Activated CD4-positive, alpha-beta T cell treated with anti-CD3 and anti-CD28 coated beads, Interleukin-2, amount 50 U/mL, for 4 hours (primary cell): ENCODE measurements at places on chromosomes 3 and 15.

DNA sequence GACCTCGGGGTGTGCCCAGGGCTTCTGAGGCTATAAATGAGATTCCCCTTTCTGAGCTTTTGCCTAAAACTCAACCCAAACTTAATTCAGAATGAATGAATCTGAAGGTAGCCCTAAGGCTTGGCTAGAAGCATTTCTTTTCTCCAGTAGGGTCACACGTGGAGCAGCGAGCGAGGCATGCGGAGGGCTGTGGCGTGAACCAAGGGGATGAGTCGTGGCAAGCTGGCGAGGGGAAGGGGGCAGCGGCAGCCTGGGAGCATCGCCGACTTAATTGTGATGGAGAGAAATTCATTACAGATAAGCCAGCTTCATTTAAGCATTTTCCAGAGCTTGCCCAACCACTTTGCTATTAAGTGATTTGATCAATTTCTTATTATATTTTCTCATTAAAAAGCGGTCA is 79.9 kb downstream of the CHSY1 start:
- DNase-seq: no peak

DNA sequence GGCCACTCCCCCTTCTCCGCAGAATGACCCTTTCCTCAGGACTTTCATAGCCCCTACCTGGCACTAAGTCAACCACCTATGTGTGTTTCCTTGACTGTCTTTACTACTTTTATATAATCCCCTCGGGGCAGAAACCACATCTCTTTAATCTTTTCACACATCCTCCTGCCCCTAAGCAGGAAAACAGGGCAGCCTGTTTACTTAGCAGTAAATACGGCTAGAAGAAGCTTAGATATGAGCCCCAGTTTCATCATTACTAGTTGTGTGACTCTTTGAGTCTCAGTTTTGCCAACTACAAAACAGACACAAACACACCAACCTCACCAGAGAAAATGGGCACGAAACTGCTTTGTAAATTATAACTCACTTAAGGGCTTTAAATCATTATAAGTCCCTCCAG is 98.3 kb downstream of the CYP19A1 start:
- DNase-seq: no peak

DNA sequence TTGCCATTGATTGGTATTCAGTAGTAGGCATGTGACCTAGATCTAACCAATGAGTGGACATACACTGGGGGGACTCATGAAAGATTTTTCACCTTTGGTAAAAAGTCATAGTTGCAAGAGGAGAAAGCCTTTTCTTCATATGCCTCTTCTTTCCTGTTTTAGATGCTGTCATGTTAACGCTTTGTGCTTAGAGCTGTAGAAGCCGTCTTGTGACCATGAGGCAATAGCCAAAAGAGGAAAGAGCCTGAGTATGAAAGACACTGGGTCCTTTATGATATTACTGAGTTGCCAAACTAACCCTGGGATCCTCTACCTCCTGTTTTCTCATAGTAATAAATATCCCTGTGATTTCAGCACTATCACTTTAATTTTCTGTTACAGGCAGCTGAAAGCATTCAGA is 396.0 kb downstream of the FHIT start:
- DNase-seq: no peak

GRCh38 chr3:149373235-149374125 is 4.0 kb downstream of the TM4SF1 start:
- no peak for DNase-seq

DNA sequence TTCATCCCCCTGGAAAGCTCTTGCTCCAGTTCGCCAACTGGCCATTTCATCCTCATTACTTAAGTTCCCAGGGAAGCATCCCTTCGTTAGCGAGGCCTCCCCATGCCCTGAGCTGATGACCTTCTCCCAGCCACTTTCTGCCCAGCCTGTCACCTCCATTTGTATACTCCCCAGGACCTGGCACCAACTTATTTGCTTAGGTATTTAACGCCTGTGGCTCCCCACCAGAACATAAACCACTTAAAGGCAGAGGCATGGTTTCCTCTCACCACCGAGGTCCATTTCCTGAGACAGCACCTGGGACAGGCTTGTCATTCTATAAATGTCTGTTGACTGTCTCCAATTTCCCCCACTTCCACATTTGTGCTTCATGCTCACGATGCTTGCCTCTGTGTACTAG is 189.0 kb downstream of the ZNF621 start:
- DNase-seq: no peak

DNA sequence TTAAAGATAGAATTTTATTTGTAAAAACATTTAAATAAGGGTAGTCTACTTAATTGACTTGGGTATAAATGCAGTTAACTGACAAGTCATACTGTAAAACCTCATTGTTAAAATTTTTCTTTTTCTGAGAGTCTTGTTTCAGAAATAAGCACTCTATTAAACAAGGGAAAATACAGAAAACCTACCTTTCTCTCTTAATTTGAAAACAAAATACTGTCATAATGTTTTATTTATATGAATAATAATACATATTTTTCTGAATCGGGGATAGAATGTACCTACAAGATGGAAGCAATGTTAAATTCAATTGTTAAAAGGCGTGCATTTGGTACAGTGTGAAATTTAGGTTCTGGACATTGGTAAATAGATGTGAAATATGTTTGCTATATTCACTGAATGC is 17.8 kb downstream of the ZIC1 start:
- DNase-seq: no peak

DNA sequence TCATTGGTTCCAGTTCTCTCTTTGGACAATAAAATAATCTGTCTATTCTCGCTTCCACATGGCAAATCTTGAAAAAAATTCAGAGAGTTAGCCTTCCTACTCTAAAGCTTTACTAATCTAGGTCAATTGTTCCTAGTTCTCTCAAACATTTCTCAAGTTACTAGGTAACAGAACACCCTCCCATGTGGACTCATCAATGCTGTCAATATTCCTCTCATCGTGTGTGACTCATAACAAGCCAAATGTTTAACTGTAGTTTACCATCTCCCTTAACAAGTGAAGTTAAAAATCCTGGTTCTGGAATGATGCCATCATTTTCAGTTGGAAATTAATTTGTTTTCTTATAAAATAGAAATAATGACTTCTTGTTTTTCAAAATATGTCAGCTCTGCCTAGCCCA is 438.6 kb downstream of the ROBO1 start:
- no peak for DNase-seq

DNA sequence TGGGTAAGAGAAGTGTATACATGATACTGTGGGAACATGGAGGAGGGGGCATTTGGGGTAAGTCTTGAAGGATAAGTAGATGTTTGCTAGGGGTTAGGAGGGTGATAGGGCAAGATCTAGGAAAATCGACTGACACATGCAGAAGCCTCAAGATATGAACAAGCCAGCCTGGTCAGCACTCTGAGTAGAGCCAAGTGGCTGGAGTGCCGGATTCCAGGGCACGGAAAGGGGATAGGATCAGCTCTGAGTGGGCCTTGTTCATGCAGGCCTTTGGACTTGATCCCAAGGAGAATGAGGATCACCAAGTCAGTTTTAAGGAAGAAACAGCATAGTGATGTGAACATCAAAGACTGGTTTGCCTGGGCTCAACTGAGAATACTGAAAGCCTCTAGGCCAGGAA is 24.3 kb upstream of the MANF start:
- DNase-seq: no peak

DNA sequence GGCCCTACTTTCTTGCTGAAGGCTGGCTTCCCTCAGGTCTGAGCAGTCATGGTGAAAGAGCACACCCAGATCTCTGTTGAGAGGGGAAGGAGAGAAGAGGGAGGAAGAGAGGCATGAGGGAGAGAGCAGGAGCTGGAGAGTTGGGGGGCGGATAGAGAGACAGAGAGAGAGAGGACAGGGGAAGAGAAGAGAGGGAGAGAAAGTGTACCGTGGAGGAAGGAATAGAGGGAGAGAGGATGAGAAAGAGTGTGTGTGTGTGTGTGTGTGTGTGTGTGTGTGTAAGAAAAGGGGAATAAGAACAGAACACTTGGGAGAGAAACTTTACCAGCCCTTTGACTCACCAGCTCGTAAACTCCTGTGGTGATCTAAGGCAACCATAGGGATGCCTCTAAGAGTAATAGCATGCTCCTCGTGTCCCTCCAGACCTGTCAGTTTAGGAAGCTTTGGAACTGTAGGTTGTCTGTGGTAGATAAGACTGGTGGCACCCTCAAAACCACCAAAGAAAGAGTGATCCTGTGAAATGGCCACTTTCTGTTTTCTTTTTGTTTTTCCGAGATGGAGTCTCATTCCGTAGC is 18.2 kb downstream of the ZNF592 start:
- no peak for DNase-seq

- no peak for DNase-seq
These were observed 787 bp downstream of the TRPM1 start for GRCh38 chr15:31100738-31101137.

DNA sequence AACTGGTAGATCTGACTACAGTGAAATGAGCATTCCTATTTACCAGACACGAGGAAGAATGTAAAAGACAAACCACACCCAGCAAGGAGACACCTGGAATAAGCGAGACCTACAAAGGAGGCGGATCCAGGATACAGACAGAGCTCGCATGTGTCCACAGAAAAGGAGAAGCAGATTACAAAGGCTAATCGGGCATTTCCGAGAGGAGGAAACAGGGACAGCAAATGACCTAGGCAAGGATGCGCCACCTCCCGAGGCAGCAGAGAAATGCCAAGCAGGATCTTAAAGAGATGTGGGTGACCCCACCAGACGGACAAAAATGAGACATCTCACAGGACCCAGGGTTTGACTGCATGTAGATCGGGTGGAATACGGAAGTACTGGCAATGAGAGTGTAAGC is 63.2 kb upstream of the IQSEC1 start:
- no peak for DNase-seq

DNA sequence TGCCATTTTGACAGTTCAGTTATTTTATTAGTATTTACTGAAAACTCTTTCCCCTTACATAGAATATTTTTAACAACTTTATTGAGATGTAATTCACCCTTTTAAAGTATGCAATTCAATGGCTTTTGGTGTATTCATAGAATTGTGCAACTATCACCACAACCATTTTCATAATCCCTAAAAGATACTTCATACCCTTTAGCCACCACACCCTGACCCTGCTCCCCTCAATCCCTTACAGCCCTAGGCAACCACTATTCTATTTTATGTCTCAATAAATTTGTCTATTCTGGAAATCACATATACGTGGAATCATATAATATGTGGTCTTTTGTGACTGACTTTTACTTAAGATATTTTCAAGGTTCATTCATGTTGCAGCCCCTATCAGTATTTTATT is 29.7 kb downstream of the TEX9 start:
- DNase-seq: no peak

GRCh38 chr3:7190095-7190494 is 329.2 kb downstream of the GRM7 start:
- DNase-seq: no peak

DNA sequence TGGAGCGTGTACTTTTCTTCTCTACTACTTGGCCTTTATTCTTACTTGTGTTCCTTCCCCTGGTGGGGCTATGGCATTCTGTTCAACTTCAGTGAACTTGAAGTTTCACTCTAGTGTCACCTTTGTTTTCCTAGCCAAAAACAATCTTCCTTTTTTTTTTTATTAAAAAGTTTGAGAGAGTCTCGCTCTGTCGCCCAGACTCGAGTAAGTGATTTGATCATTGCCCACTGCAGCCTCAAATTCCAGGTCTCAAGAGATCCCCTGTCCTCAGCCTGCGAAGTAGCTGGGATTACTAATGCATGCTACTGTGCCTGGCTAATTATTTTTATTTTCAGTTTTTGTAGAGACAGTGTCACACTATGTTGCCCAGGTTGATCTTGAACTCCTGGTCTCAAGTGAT is 124.8 kb downstream of the SST start:
- DNase-seq: no peak

GRCh38 chr3:135238236-135238830 is 443.3 kb downstream of the EPHB1 start:
- no peak for DNase-seq

DNA sequence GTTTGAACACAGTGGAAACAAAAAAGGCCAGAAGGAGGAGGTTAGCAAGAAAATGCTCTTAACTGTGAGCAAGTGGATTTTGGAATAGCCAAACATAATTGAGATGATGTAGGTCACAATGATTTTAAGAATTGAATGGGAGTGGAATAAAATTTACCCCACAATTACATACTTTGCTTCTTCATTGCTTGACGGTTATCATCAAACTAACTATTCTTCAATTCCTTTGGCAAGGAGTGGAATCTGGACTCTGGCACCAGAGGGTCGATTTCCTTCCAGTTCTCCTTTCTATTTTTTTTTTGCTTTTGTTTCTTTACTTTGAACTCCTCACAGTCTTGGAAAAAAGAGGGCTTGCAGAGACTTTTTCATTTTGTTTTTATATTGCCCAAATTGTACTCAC is 634.5 kb upstream of the TGFBR2 start:
- DNase-seq: no peak

DNA sequence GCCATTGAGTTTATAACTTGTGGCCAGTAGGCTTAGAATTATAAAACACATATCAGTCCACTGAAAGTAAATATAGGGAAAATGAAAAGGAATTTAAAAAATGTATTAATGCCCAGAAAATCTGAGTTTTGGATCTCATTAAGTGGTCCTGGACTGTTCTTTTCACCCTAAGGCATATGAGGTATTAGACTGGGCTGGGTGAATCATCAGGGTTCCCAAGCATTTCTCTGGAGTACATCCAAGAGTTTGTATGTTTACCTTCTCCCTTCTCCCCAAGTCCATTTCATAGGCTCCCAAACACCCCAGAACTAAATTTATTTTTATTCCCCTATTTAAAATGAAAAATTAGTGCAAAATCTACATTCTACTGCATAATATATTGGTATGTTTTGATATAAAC is 31.9 kb upstream of the SPTSSB start:
- no peak for DNase-seq

- no peak for DNase-seq
These were observed 122.2 kb downstream of the CMSS1 start for GRCh38 chr3:99939876-99940275.

DNA sequence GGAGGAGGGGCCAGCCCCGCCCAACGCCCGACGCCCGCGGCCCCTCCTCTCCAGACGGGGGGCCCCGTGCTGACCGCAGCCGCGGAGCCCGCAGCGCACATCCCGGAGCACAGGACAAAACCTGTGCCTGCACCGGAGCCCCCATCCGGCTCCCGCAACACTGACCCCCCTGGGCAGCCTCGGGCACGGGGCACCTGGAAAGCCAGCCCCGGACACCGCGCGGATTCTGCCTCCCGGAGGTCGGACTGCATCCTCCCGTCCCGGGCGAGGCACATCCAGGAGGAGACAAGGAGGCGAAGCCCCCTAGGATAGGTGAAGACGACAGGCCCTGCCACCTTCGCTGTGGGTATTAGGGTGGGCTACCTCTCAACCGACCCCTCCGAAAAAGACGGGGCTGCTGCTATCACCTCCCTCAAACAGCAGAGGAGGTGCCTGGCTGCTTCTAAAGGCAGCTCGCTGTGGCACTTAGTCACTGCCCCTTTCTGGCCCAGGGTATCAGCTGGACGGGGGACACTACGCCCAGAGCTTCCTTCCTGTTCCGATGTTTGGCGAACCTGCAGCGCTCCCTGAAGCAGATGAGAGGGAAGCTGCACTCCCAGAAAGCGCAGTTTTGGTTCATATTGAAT is 10.6 kb downstream of the XXYLT1 start:
- no peak for DNase-seq

GRCh38 chr15:91456921-91457320 is 356.9 kb downstream of the SV2B start:
- no peak for DNase-seq
